ENCODE measurements at places on chromosomes 3 and 15.

GRCh38 chr15:101115393-101115785, 136.5 kb downstream of the CHSY1 start:
- no peak for DNase-seq

DNA sequence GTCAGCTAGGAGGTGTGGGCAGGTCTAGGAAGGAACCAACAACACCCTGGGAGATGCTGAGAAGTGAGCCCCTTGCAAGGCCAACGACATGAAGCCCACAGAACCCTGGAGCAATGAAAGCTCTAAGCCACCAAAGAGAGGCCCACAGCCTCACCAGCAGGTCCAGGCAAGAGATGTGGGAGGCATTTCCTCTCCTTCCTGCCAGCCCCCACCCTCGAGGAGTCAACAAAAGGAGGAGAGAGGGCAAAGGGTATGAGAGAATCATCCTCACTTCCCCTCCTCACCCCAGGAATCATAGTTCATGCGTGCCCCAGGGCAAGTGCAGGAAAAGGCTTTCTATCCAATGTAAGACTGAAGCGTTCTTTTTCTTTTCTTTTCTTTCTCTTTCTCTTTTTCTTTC, 195.8 kb downstream of the SHQ1 start:
- DNase-seq, result no peak

DNA sequence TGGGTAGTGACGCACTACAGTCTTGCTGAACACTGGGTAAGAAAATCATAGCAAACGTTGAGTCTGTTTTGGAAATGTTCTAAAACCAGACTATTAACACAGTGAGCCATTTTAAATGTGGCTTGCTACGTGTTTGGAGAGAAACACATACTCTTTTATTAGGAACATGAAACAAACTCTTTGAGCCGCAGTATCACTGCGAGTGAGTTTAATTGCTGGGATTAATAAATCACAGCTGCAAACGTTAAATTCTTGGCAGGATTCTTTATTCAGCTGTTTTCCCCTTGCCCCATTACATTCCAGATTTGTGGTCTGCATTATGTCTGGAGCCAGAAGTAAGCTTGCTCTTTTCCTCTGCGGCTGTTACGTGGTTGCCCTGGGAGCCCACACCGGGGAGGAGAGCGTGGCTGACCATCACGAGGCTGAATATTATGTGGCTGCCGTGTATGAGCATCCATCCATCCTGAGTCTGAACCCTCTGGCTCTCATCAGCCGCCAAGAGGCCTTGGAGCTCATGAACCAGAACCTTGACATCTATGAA, 33.6 kb downstream of the BTD start:
- DNase-seq, result no peak

- DNase-seq, result no peak
These were observed 575.8 kb downstream of the RSL24D1 start for GRCh38 chr15:54620916-54621315.

- DNase-seq, result no peak
These were observed 301.6 kb downstream of the EFHB start for GRCh38 chr3:19632099-19633074.

GRCh38 chr3:132622148-132622547, 25.1 kb downstream of the ACKR4 start:
- no peak for DNase-seq

GRCh38 chr15:40630313-40630712, 36.3 kb downstream of the KNL1 start:
- DNase-seq, result no peak
